NCI-H187 (cell line): ENCODE measurements at places on chromosomes 5 and 9.

- DNase-seq = no peak
Observed at GRCh38 chr5:87076931-87077330, 190.8 kb upstream of the RASA1 start.

DNA sequence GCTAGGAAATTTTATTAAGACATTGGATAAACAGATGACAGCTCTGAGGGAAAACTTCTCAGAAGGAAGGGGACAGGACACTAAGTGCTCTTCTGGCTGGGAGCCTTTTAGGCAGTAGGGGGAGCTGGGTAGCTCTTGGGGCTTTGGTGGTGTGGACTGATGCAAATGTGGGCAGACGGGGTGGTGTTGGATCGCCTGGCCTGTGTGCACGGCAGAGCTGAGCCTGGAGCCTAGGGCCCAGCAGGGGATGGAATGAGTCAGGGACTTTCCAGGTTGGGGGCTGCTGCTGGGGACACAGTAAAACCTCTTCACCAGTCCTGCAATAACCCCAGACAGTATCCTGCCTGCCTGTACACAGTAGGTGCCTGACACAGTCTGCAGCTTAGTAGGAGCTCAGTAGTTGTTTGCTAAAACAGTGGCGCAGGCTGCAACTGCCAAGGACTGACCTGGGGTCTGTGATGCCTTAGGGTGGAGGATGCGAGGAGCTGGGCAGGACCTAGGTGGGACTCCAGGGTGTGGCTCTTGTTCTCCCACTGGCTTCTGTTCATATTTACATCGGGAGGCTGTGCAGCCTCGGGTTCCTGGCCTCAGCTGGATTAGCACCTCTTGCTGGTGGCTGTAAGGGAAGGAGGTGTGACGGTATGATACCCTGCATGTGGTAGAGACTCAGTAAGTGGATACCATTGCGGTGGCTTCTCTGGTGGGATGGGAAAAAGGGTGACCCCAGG, 83.8 kb downstream of the DAB2IP start:
- no peak for DNase-seq

GRCh38 chr5:96320797-96321196, 112.3 kb downstream of the PCSK1 start:
- DNase-seq = no peak

DNA sequence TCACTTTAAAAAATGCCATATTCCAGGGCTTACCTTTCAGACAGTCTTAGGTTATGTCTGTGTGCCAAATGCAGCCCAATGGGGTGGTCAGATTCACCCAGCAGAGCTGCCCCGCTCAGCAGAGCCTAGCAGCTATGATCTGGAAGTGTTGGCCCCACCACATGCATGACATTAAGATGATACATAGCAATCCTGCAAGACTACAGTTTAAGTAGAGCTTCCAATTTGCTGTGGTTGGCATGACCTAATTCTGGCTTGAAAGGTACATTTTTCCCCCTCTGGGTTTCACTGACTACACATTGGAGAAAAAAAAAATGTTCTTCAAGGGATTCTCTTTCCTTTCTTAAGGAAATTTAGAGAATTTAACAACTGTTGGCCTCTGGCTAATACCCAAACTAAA, 22.5 kb downstream of the MEF2C start:
- no peak for DNase-seq

DNA sequence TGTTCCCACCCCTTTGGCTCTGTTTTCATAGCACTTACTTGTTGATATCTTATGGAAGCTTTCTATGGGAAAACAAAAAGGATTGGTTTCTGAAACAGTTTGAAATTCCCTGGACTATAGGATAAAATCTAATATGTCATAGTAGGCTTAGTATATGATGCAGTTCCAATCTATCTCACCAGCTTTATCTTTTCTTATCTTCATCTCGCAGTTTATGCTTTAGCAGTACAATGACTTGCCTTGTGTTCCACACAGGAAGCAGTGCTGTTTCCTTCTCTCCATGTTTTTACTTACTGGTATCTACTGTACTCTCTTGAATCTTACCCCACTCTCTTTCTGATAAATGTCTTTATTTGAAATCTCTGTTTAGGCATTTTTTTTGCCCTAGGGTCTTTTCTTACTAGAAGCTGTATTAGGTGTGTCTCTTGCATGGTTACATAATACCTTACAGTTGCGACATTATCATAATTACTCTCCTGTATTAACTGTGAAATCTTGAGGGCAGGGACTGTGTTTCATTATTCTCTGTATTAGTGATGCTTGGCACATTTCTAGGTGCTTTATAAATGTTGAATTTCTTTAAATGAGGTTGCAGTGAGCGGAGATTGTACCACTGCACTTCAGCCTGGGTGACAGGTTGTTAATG, 76.3 kb downstream of the FOCAD start:
- no peak for DNase-seq

GRCh38 chr5:66307647-66308241, 163.6 kb downstream of the SREK1 start:
- DNase-seq = no peak

GRCh38 chr5:149399775-149400174, 20.7 kb upstream of the IL17B start:
- no peak for DNase-seq

- no peak for DNase-seq
Observed at GRCh38 chr5:43712081-43712480, 109.1 kb downstream of the NNT start.

- DNase-seq = no peak
Observed at GRCh38 chr5:117336208-117336607, 761.6 kb upstream of the SEMA6A start.
